HT1080 (cell line): ENCODE measurements at places on chromosomes 3 and 15.
A peak's percentile ranks its signal among the peaks of the same experiment; 100 is the strongest.

- peak; percentile 62 for DNase-seq
These were observed 630.4 kb upstream of the TBL1XR1 start for GRCh38 chr3:177827511-177828207.

DNA sequence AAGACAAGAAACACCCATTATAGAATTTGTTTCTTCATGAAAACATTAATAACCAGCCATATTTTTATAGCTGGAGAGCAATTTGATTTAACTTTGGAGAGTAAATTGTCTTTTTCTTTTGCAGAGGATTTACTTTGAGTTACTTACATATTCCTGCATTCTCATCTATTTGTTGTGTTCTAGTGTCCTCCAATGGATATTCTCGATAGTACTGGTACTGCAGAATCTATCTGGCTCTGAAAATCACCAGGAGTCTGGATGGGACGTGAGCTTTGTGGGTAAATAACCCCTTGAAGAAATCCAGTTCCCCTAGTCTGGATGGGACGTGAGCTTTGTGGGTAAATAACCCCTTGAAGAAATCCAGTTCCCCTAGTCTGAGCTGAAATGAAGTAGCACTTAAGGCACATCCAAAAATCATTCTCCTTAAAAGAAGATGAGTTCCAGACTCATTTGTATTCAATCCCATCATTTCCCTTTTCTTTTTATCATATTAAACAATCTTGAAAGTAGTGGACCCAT, 294.1 kb upstream of the UBE2E2 start:
- no peak for DNase-seq

- DNase-seq: no peak
These were observed 101.0 kb downstream of the CHL1 start for GRCh38 chr3:297585-297984.

DNA sequence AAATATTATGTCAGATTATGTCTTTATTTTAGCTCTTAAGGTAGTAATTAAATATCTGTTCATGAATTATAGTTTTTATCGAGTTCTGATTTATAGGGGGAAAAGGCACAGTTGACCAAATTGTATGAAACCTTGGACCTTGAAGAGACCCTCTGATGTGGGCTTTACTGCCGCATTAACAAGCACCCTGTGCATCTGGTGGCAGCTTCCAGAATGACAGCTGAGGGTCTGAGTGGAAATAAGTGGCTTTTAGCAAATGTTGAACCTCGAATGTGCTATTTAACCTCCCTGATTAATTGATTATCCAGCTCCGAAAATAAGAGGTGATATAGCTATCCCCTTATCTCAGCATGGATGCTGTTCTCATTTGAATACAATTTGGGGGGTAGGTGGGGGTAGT, 87.0 kb downstream of the TMEM108 start:
- no peak for DNase-seq

- peak; percentile 69 for DNase-seq
These were observed 473.9 kb upstream of the PPP2R3A start for GRCh38 chr3:135491491-135492205.

GRCh38 chr3:153138276-153139210, 23.5 kb upstream of the RAP2B start:
- peak; percentile 99 for DNase-seq
